Activated CD4-positive, alpha-beta memory T cell treated with anti-CD3 and anti-CD28 coated beads for 36 hours (primary cell): ENCODE measurements at places on chromosomes 5 and 9.
A peak's percentile ranks its signal among the peaks of the same experiment; 100 is the strongest.

DNA sequence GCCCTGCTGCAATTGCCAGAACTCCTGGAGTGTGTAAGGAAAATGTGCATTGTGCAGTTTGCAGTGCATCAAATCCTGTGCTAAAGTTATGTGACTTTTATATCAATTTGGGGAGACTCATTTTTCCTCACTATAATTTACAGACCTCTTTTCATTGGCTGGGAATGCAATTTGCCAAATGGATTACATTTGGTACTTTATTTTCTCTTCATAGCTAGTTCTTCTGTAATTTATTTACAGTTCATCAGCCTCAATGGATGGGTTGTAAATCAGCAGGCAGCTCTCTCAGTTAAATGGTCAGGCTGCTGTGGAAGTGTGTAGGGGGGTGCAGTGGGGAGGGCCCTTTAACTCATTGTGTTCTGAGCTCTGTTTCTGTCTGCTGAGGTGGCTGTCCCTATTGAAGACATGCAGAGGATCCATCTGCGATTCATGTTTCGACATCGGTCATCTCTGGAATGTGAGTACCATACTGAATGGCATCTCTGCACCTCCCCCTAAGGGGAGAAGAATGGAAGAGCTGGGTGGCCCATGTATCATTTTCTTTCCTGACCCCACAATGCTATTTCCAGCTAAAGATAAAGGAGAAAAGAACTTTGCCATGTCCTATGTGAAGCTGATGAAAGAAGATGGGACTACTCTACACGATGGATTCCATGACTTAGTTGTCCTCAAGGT, 74.6 kb downstream of the DOCK2 start:
- H3K4me1 ChIP-seq, result peaks cover 12% of the 10 kb centered on the region
- no peak for DNase-seq
- H3K4me3 ChIP-seq, result no peak overlapping the region
- no peaks in the 10 kb centered on the region for H3K27me3 ChIP-seq
- no peak overlapping the region for H3K27ac ChIP-seq
- peaks cover 83% of the 10 kb centered on the region for H3K36me3 ChIP-seq

DNA sequence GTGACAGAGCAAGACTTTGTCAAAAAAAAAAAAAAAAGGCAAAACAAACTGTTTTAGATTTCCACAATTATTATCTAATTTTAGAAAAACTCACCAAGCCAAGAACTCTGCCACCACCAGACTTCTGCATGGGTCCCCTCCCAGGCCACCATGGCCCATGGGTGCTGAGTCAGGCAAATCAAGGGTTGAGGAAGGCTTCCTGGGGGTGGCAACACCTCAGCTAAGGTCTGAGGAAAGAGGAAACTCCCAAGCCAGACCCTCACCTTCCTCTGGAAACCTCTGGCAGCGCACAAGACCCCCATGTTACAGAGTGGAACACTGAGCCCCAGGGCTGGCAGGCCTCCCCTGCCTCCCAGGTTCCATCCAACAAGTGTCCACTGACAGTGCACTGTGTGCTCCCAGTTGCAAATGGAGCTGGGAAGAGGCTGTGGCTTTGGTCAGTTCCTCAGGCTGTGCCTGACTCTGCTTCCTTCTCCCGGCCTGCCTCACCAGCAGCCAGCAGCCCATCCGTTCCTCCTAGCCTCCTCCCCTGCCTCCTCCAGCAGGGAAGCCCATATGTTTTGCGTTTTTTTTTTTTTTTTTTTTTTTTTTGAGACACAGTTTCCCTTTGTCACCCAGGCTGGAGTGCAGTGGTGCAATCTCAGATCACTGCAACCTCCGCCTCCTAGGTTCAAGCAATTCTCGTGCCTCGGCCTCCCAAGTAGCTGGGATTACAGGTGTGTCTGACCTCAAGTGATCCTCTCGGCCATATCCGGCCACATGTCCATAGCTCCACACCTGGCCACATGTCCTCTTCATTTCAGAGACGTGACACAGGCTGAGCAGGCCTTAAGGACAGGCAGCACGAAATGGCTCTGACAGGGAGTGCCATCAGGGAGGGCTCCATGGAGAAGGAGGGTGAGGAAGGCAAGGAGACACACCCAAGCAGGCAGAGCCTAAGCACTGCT, 3.5 kb upstream of the SUSD3 start:
- no peaks in the 10 kb centered on the region for H3K27me3 ChIP-seq
- no peak overlapping the region for H3K4me3 ChIP-seq
- DNase-seq, result no peak
- peaks cover under 1% of the 10 kb centered on the region for H3K36me3 ChIP-seq
- peak overlapping the region; percentile 14 for H3K27ac ChIP-seq
- peaks cover 9% of the 10 kb centered on the region for H3K4me1 ChIP-seq

- H3K36me3 ChIP-seq, result no peaks in the 10 kb centered on the region
- no peak overlapping the region for H3K4me3 ChIP-seq
- peaks cover 23% of the 10 kb centered on the region for H3K27me3 ChIP-seq
Observed at GRCh38 chr5:179180921-179181645, 120.9 kb downstream of the ZNF354C start.

GRCh38 chr9:137030006-137030405, 1.9 kb downstream of the FUT7 start:
- H3K4me3 ChIP-seq, result peak overlapping the region; percentile 37
- peak; percentile 36 for DNase-seq
- peaks cover 53% of the 10 kb centered on the region for H3K4me1 ChIP-seq
- H3K36me3 ChIP-seq, result no peaks in the 10 kb centered on the region
- H3K27me3 ChIP-seq, result no peaks in the 10 kb centered on the region

GRCh38 chr5:143002459-143003327, 232.5 kb downstream of the ARHGAP26 start:
- no peaks in the 10 kb centered on the region for H3K36me3 ChIP-seq
- peak overlapping the region; percentile 91 for H3K27ac ChIP-seq
- H3K27me3 ChIP-seq, result no peaks in the 10 kb centered on the region
- H3K4me1 ChIP-seq, result peaks cover 56% of the 10 kb centered on the region

GRCh38 chr5:52725808-52726207, 61.9 kb upstream of the ITGA1 start:
- no peak overlapping the region for H3K4me3 ChIP-seq
- no peak for DNase-seq
- H3K36me3 ChIP-seq, result peaks cover 5% of the 10 kb centered on the region
- H3K4me1 ChIP-seq, result peaks cover 39% of the 10 kb centered on the region

GRCh38 chr5:57215629-57216195, 41.9 kb downstream of the GPBP1 start:
- peaks cover 52% of the 10 kb centered on the region for H3K4me1 ChIP-seq
- no peak overlapping the region for H3K4me3 ChIP-seq
- H3K27ac ChIP-seq, result peak overlapping the region; percentile 78
- no peaks in the 10 kb centered on the region for H3K27me3 ChIP-seq
- DNase-seq, result no peak

GRCh38 chr5:142886211-142886610, 116.0 kb downstream of the ARHGAP26 start:
- H3K36me3 ChIP-seq, result peaks cover 3% of the 10 kb centered on the region
- H3K4me1 ChIP-seq, result no peaks in the 10 kb centered on the region
- no peaks in the 10 kb centered on the region for H3K27me3 ChIP-seq

DNA sequence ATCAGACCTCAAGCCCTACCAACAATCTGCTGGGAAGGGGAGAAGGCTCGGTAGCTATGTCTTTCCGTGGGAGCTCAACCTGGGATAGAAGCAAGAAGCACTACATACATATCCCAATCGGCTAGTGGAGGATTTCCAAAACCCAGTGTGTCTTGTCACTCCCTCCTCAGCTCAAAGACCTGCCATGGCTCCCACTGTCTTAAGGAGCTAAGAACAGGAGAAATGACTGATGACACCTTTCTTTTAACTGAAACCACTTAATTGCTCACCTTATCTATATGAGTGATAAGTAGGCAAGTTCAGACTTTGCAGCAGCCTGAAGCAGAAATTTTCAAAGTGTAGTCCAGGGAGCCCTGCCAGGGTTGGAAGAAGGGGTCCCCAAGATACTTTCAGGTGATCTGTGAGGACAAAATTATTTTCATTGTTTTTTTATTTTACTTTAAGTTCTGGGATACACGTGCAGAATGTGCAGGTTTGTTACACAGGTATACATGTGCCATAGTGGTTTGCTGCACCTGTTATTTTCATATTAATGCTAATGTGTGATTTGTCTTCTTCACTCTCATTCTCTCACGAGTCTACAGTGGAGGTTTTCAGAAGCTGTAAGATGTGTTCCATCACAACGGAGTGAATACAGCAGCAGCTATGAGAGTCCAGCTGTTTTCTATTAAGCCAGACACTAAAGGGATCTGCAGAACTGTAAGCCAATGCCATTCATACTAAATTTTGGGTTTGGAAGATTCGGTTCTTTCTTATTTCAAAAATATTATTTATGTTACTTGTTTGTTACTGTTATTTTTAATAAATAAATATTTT, 41.4 kb downstream of the PAX5 start:
- peaks cover 39% of the 10 kb centered on the region for H3K27me3 ChIP-seq
- no peak overlapping the region for H3K27ac ChIP-seq
- peaks cover 12% of the 10 kb centered on the region for H3K36me3 ChIP-seq
- H3K4me1 ChIP-seq, result peaks cover 4% of the 10 kb centered on the region

DNA sequence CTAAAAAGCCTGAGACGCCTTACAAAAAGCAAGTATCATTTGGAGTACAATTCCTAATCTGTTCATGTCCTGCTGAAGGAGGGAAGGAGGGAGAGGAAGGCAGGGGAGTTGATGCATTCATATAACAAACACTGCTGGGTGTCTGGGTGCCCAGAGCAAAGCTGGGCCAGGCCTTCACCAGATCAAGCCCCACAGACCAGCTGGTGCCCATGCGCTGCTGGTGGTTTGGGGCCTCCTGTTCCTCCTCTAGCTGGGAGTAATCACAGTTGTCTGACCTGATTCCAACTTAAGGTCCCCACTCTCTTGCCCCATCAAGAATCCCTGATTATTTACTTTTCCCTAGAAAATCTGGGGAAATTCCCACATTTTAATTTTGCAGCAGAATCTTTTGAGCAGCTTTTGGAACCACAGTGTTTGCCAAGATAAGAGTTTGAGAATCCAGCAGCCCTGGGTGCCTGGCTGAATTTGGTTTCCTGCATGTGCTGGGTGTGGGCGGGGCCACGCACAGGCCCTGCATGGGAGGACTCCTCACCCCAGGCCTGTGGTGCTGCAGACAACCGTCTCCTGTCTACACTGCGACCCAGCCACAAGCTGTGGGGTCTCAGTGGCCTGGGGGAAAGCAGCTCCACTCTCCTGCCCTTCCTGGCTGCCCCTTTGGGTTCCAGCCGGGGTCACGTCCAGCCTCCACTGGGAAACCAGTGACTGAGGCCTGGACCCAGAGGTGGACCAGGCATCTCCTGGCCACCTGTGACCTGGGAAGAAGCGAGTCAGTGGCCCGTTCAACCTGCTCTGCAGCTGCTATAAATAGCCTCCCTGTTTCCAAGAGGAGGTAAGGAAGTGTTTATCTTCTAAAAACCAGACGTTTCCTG, 47.5 kb downstream of the NEURL1B start:
- no peaks in the 10 kb centered on the region for H3K36me3 ChIP-seq
- H3K4me1 ChIP-seq, result peaks cover 15% of the 10 kb centered on the region
- no peak overlapping the region for H3K4me3 ChIP-seq
- DNase-seq, result peak; percentile 28
- H3K27ac ChIP-seq, result no peak overlapping the region

DNA sequence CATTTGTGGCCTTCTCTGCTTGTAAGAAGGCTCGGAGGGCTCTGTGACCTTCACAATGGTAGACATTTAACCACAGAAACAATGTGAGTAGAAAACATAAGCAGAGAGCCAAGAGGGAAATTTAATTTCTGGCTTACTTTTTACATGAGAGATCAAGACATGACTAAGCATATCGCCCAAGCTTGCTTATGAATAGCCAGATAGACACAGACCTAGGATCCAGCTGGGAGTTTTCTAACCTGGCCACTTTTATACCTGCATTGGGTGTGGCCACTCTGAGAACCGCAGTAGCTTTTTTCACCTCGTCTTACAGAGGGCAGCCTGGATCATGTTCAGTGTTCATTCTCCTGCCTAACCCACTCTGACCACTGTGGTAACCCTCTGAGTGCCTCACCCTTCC, 244.9 kb upstream of the KCNN2 start:
- H3K27ac ChIP-seq, result no peak overlapping the region
- H3K27me3 ChIP-seq, result no peaks in the 10 kb centered on the region
- no peaks in the 10 kb centered on the region for H3K4me1 ChIP-seq

DNA sequence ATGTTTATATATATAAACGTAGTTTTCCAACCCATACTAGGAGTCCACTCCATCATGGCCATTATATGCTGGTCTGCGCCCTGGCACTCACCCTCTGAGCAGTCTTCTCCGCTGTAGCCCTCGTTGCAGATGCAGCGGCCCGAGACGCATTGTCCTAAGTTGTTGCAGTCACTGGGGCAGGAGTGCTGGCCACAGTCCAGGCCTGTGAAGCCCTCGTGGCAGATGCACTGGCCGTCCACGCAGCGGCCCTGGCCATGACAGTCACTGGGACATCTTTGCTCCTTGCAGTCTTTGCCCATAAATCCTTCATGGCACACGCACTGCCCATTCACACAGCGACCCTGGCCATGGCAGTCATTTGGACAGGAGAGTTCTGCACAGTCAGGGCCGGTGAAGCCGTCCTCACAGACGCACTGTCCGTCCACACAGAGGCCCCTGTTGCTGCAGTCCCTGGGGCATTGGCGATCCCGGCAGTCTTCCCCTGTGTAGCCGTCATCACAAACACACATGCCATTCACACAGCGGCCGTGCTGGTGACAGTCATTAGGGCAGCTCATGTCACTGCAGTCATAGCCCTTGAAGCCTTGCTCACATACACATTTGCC, 32.1 kb downstream of the TNC start:
- DNase-seq, result no peak
- H3K4me1 ChIP-seq, result no peaks in the 10 kb centered on the region
- no peaks in the 10 kb centered on the region for H3K27me3 ChIP-seq
- no peak overlapping the region for H3K27ac ChIP-seq

GRCh38 chr9:125538092-125538473, 168.9 kb downstream of the MAPKAP1 start:
- H3K4me3 ChIP-seq, result no peak overlapping the region
- no peak overlapping the region for H3K27ac ChIP-seq
- H3K27me3 ChIP-seq, result no peaks in the 10 kb centered on the region
- H3K4me1 ChIP-seq, result peaks cover 2% of the 10 kb centered on the region
- DNase-seq, result no peak

- no peaks in the 10 kb centered on the region for H3K4me1 ChIP-seq
- H3K27me3 ChIP-seq, result peaks cover 6% of the 10 kb centered on the region
- no peaks in the 10 kb centered on the region for H3K36me3 ChIP-seq
- no peak overlapping the region for H3K27ac ChIP-seq
- no peak overlapping the region for H3K4me3 ChIP-seq
Observed at GRCh38 chr5:75935572-75935971, 147.6 kb upstream of the SV2C start.
